ENCODE measurements at places on chromosomes 7 and 10.

GRCh38 chr7:82286096-82286797 is 157.3 kb downstream of the CACNA2D1 start:
- DNase-seq, result no peak

DNA sequence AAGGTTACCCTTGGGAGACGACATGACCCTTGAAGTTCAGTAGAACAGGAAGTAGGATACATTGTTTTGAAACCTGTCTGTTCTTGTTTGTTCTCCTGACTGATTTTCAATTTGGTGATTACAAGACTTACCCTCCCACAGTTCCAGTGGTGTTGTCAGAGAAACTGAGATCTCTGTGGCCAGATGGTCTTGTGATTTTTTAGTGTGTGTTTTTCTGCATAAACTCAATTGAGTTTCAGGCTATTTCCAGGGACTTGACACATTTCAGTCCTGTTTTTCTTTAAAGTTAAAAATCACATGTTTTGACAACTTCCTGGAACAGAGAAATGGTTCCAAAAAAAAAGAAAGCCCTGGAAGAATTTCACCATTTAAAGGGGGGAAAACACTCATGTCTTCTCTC is 22.3 kb downstream of the PIK3CG start:
- no peak for DNase-seq

GRCh38 chr7:106050002-106050745 is 61.9 kb downstream of the SYPL1 start:
- DNase-seq, result no peak

DNA sequence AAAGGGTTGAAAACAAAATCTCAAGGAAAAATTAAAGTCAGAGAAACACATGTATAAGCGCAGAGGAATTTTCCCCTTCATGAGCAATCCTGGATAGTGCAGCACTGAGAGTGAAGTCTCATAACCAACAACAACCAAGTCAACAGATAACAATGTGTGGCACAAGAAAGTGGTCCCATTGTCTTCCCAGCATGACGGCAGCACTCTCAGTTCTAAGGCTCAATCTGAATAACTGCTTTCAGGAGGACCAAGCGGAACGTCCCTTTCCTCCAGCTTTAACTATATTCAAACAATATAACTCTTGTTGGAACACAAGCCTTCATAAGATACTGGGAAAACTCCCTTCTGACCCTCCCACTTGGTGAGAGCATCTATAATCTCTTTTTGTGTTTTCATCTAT is 137.9 kb downstream of the RAPGEF5 start:
- no peak for DNase-seq

- DNase-seq, result peak; percentile 65
Observed at GRCh38 chr7:73894733-73895551, 34.0 kb downstream of the TMEM270 start.

DNA sequence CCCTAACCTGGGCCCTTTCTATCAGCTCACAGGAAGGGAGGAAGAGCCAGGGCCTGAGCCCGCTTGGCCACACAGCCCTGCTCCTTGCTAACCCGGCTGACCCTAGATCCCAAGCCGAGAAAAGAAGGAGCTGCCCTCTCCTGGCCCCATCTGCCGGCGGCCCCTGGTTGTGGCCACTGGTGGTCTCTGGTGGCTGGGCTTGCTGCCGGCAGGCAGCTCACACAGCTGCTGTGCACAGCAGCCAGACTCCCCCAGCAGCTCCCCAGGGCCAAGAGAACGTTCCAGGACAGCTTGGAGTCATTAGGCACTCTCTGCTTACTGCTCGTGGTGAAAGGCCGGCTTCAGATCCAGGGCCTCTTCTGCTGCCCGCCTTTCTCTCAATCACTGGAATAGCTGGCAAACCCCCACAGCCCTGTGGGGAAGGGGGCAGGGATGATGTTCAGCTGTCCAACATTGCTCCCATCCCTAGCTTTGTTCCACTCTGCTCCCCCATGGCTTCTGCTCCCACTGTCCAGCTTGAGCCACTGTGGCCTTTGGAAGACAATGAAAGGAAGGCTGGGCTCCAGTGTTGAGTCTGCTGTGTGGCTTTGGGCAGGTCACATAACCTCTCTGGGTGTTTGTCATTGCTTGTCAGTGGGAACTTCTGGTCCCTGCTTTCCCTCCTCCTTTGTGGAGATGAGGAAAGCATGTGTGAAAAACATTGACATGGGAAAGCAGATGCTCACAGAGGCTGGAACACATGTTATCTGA is 35.4 kb upstream of the COL13A1 start:
- DNase-seq, result no peak

DNA sequence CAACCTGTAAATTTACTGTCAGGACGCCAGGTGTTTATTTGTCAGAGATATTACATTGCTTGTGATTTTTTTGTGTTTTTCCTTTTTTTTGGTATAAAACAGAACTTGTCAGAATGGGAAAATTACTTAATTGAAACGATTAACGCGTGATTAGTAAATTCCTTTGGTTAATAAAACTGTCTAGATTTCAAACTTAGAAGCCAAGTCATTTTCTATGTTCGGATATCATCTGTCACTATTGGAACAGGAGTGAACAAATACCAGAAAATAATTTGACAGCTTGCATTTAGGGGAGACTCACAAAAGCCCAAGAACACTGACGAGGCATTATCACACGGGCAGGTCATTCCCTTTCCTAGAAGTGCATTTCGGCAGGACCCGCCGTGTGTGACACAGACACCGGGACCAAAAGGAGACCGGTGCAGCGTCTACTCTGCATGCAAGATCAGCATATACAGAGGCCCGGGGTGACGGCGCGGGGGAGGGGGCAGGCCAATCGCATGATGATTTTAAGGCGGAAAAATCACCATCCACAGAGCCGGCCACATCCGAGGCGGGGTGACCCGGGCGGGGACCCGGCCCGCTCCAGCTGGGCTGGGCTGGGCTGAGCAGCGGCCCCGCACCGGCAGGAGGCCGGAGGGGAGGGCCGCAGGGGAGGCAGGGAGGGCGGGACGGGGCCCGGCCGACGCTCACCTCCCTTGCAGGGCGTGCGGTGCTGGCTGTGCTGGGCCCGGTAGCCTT is 841 bp downstream of the GLUD1 start:
- peak; percentile 60 for DNase-seq

GRCh38 chr7:157714166-157715070 is 377.6 kb downstream of the DNAJB6 start:
- no peak for DNase-seq

DNA sequence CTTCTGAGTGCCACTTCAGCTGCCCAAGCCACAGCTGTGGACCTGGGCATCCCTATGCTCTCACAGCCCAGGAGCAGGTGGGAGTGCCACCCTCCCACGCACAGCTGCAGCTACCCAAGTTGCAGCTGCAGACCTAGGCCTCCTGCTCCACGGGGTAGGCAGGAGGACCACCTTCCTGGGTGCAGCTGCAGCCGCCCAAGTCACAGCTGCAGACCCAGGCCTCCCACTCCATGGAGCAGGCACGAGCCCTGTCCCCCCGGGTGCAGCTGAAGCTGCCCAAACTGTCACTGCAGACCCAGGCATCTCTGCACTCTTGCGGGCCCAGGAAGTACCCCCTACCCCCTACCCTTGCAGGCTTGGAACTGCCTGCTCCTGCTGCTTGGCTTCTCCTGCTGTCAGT is 260.2 kb downstream of the XPNPEP1 start:
- DNase-seq, result no peak

DNA sequence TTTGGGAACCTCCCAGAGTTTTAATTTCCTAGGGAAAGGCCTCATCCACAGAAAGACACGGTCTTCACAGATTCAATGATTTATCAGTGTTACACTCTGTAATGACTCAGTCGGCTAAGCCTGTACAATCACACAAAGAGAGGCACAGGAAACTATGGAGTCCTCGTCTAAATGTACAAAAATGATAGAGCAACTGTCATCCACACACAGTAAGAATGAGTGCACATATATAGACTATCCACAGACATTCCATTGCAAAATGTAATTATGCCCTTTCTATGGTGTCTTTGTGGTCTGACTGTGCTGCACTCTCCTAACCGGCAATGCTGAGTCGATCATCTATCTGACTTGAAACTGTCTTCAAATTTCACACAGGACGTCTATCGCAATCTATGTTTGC is 3.5 kb upstream of the NAMPT start:
- no peak for DNase-seq

GRCh38 chr7:130996833-130997231 is 262.8 kb upstream of the KLF14 start:
- DNase-seq, result no peak

- no peak for DNase-seq
Observed at GRCh38 chr7:68564306-68565135, 1033.8 kb upstream of the AUTS2 start.

DNA sequence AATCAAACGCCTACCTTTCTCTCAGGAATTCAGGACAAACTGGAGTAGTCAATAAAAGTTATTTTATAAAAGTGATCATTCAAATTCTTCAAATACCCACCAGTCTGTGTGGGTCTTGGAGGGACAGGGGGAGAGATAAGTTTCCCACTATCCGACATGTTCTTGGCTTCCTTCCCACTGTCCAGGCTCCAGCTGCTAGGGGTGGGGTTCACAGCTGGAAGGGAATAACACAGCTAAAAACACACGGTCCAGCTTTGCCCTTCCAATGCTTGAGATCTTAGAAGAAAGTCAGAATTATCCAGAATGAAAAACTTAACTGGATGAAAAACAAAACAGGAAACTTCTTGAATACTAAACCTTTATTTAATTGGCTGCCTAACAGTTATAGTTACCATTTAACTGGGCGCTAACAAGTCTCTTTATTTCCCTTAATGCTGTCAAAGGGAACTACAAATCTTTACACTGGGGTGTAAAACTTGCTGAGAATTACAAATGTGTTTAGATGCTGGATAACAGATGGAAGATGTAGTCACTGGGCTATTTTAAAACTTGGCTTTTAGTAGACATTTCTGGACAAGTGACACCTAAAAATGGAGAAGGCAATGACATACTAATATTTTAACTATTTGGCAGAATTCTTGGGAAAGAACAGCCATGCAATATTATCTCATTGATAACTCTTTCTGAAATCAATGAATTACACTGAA is 172.8 kb upstream of the IMMP2L start:
- DNase-seq, result no peak

- no peak for DNase-seq
Observed at GRCh38 chr10:102527546-102527945, 23.8 kb downstream of the SUFU start.

DNA sequence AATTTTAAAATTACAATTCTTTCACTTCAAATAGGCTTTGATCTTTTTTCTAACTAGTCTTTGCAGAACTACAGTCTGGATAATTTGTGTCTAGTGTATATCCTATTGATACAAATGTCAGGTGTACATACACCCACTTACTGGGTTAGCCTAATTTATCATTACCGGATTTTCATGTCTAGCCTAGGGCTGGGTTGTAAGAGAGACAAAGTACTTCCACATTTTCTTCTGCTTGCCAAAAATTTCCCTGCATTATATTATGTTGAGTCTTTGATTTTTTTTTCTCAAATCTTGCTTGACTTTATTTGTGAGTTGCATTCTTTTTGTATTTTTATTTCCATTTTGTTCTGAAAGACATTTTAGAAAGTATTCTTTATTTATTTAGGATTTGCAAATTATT is 284.8 kb upstream of the FZD8 start:
- no peak for DNase-seq

- DNase-seq, result no peak
Observed at GRCh38 chr10:43399320-43400310, 9.4 kb downstream of the HNRNPF start.

DNA sequence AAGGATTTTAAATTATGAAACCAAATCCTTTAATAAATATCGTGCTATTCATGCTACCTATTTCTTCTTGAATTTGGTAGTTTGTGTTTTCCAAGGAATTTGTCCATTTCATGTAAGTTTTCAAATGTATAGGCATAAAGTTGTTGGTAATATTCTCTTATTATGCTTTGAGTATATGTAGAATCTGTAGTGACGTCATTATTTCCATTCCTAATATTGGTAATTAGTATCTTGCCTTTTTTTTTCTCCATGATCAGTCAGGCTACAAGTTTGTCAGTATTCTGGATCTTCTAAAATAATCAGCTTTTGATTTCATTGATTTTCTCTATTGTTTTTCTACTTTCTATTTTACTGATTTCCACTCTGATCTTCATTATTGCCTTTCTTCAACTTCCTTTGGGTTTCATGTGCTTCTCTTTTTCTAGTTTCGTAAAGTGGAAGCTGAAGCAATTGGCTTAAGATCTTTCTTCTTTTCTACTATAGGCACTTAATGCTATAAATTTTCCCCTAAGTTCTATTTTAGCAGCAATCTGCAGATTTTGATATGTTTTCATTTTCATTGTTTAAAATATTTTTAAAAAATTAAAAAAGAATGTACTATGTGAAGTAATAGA is 156.5 kb upstream of the HDAC9 start:
- no peak for DNase-seq

DNA sequence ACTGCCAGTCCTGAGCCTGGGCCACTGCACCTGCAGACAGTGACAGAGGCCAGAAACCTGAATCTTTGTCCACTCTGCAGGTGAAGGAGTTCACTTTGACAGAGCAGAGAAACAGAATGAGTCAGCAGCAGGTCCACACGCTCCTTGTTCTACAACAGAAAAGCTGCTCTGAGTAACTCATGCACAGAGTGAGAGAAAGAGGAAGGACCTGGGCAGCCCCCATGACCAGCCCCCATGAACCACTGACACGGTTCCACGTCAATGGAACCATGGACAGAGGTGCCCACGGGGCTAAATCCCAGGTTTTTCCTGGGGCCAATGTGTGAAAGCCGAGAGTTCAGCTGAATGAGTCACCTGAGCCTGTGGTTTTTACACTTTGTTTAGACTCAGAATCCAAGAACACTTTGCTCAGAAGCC is 40.8 kb upstream of the CTBP2 start:
- DNase-seq, result no peak

DNA sequence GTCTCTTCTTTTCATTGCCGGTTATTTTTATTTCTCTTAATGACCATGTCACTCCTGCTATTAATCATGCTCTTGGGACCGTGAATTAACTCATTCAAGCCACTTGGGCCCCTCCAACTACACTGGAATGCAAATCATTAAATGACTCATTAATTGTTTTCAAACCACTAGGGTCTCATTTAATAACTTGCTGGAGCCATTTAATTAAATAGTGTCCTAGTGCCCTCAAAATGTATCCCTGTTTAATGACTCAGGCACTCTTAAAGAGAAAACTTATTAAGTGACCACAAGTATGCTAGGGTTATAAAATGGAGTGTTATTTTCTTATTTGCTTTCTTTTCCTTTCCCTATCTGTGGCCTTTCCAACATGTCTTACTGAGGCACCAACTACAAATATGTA is 73.0 kb downstream of the PLXDC2 start:
- DNase-seq, result no peak

GRCh38 chr7:69813637-69814240 is 215.5 kb downstream of the AUTS2 start:
- DNase-seq, result peak; percentile 81

- DNase-seq, result no peak
Observed at GRCh38 chr10:91006001-91006751, 85.3 kb upstream of the ANKRD1 start.
